AML-193 (cell line): ENCODE measurements at places on chromosomes 4 and X.
A peak's percentile ranks its signal among the peaks of the same experiment; 100 is the strongest.

DNA sequence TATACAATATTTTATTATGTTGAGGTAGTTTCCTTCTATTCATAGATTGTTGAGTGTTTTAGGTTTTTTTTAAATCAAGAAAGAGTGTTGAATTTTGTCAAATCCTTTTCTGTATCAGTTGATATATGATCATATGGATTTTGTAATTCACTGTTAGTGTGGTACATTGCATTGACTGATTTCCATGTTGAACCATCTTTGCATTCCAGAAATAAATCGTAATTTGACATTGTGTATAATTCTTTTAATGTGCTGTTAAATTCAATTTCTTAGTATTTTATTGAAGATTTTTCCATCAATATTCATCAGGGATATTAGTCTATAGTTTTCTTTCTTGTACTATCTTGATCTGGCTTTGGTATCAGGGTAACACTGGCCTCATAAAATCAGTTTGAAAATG lies 103.8 kb downstream of the LRBA start:
- no peak for DNase-seq

DNA sequence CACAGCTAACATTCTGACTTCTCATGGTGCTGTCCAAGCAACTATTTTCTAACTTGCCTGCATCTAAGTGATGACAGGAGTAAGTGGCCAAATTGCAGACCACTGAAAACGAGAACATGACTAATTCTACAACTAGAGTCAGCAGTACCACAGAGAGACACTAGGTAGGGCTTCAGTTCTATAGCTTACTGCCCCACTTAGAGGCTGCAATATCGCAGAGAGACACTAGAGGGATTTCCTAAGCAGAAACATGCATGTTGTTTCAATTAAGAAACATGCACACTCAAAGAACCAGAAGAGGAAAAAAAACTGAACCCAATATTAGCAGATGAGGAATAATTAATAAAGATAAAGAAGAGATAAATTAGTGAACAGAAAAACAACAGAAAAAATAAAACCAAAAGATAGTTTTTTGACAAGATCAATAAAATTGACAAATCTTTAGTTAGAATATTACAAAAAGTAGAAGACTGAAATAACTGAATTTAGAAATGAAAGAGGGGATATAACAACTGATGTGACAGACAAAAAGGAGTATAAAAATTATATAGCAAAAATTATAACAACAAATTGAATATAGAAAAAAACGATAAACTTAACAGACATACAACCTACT lies 100.8 kb downstream of the SPIN4 start:
- no peak for DNase-seq

- no peak for DNase-seq
Measured at GRCh38 chr4:184288451-184289178, 70.9 kb upstream of the ENPP6 start.

DNA sequence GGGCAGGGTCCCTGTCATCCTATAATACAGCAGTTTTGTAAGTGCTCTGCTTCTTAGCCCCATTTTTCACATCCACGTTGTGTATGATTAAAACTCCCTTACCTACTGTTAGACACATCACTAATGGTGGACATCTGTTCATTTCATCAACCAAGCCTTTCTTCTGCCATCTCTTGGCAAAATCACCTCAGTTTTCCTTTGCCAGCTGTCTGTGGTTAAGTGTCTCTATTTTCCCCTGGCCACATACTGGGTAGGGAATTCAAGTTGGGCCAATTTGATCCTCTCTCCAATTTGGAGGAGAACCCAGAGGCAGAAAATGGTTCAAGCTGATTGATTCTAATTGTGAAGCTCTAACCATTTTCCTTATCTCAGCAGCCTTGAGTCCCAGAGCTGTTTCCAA lies 436.1 kb downstream of the PCDH7 start:
- no peak for DNase-seq

GRCh38 chr4:183256343-183256742 lies 63.7 kb downstream of the CLDN22 start:
- DNase-seq: no peak

DNA sequence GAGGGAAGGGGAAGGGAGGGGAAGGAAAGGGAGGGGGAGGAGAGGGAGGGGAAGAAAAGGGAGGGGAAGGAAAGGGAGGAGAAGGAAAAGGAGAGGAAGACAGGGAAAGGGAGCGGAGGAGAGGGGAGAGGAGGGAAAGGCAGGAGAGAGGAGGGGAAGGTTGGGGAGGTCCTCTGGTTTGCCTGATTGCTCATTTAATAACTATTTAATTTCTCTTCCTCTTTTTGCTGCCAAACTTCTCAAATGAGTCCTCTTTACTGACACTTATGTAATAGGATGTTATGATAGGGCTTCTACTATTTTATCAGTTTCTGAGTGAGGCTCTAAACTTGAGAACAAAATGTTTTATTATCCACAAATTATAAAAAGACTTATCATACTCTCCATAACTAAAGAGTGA lies 35.4 kb upstream of the PPA2 start:
- peak; percentile 51 for DNase-seq

- no peak for DNase-seq
Measured at GRCh38 chrX:3374108-3374800, 27.8 kb upstream of the MXRA5 start.

DNA sequence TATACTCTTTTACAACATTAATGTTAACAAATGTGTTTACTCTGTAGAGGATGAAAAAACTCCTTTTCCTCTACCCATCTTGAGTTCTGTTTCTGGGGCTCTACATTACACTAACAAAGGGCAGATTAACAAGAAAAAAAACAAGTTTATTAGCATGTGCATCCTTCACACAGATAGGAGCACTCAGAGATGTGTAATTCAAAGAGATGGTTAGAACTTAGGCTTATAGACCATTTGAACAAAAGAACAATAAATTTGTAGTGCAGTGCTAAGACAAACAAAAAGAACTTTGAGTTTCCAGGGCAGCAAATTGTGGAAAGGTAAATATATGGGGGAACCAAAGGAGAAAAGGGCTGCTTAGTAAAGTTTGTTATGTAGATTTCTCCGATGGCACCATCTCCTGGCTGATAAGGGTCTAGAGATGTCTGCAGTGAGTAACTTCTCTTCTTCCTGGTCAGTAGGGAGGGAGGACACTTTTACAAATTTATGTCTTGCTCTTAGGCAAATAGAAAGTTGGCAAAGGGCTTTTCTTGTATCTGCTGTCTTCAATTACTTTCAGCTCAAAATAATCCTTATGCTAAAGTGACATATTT lies 1249.9 kb upstream of the TENM3 start:
- DNase-seq: no peak

GRCh38 chrX:110049096-110049495 lies 46.2 kb downstream of the TMEM164 start:
- no peak for DNase-seq

GRCh38 chrX:131577999-131578734 lies 34.3 kb downstream of the OR13H1 start:
- DNase-seq: no peak

DNA sequence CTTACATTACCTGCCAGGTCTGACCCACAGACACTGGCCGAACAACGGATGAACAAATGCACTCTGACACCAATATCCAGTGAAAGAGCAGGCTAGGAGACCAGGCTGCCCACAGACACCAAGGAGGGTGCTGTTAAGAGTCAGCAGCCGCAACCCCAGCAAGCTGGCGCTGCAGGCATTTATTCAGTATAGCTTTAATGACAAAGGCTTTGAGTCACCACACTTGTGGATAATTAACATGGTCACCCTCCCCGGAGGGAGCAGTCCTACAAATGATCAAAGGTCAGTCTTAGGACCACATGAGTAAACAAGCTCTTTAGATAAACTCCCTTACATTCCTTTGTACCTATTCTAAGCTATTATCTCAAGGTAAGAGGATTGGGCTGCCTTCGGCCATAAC lies 368.5 kb upstream of the GRID2 start:
- no peak for DNase-seq

DNA sequence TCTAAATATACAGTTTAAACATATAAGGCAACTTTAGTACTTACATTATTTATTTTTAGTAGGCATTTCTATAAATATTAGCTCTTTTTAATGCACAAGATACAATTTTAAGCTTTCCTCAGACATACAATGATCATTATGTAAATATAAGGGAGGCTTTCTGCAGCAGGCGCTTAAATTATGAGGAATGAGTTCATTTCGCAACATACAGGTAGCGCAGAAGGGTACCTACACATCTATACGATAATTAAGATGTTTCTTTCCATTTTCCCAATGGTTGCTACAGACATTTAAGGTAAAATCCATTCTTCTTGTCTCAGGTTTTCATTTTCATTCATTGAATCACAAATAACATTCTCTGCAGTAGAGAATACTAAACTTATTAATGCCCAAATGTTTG lies 1.2 kb downstream of the AASDH start:
- no peak for DNase-seq

- DNase-seq: no peak
Measured at GRCh38 chr4:85707611-85708010, 232.7 kb downstream of the ARHGAP24 start.

GRCh38 chrX:105120463-105120862 lies 100.0 kb downstream of the TEX13A start:
- no peak for DNase-seq

GRCh38 chr4:184039963-184040383 lies 134.9 kb downstream of the STOX2 start:
- DNase-seq: no peak
